ENCODE measurements at places on chromosomes 1 and 21.
A peak's percentile ranks its signal among the peaks of the same experiment; 100 is the strongest.

DNA sequence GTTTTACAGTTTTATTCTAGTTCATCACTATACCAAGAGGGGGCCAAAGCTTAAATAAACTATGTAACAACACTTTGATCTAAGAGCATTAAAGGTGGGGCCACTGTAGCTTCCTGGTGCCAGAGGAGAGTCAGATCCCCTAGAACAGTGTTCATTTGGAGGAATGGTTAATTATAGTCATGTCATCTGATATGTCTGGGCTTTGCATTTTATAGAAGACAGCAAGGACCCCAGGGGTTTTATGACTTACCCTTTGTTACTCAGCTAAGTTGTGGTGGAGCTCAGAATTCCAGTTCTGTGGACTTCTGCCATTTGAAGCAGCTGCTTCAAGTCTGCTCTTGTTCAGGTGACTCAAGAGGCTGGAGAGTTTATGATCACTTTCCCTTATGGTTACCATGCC lies 16.7 kb downstream of the KDM4A start:
- DNase-seq: no peak

DNA sequence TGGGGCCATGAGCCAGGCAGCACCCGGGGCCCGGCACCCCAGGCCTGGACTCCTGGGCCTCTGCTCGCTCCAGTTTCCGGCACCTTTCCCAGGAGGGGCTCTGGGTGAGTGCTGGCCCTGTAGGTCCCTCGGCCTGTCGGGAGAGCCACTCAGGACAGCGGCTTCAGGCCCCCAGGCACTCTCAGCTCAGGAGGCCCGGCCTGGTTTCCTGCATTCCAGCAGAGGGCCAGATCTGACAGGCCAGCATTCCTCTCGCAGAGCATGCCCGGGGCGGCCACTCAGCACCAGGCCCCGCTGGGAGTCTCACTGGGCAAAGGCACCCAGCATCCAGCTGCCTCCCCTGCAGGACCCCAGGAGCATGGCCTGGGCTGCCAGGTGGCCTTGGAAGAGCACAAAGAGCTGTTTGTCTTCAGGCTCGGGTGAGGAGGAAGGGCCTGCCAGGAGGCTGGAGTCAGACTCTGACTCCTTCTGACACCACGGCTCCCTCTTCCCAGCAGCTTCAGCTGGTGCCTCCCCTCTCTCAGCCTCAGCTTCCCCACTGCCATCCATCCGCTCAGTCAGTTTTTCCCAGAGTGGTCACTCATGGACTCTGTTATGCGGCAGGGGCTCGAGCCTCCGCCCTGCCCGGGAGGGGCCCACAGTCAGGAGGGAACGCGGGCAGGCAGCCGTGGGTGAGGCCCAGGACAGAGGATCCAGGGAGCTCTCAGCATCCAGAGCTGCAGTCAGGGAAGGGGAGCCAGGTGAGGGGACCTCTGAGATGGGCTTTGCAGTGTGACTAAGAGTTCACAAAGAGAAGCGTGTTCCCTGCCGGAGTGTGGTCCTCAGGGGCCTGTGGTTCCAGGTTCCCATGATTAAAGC lies 51.7 kb downstream of the WNT9A start:
- no peak for DNase-seq

DNA sequence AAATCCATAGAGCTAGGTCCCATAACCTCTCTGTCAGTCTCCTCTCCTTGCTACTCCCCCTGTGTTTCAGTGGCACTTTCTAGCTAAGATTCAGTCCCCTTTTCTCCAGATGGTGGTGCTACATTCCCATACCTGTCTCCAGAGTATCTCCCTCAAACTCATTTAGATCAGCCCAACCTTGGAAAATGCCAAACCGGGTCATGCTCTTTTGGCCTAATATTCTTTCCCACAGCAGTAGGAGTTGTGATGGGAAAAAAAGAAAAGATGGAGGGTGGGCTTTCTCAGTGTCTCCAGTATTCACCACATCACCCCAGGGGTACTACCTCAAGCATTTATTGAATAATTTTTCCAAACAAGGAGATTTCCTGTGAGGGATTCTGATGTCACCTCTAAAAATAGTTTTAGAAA lies 3.2 kb upstream of the RXFP4 start:
- DNase-seq: peak; percentile 71

- no peak for DNase-seq
These were observed 31.9 kb downstream of the MAP10 start for GRCh38 chr1:232837087-232837486.

DNA sequence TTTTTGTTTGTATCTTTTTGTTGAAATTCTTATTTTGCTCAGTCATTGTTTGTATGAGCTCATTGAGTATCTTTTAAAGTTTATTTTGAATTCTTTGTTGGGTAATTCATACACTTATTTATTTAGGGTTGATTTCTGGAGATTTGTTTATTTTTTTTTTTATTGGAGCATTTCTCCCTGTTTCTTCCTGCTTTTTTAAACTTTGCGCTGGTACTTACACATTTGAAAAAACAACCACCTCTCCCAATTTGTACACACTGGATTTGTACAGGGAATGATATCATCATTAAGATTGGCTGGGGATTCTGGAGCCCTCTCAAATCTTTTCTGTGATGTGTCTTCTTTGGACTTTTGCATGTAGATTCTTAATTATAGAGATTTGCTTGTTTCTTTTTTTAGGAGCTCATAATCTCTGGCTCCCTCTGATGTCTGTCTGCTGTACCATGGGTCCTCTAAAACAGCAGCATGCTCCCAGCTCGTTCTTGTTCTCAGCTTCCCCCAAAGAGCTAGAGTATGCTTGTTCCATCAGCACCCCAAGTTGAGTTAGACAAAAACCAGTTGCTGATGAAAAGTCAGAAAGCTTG lies 310.7 kb downstream of the DUSP10 start:
- no peak for DNase-seq
